ENCODE measurements at places on chromosomes 2 and 18.
A peak's percentile ranks its signal among the peaks of the same experiment; 100 is the strongest.

DNA sequence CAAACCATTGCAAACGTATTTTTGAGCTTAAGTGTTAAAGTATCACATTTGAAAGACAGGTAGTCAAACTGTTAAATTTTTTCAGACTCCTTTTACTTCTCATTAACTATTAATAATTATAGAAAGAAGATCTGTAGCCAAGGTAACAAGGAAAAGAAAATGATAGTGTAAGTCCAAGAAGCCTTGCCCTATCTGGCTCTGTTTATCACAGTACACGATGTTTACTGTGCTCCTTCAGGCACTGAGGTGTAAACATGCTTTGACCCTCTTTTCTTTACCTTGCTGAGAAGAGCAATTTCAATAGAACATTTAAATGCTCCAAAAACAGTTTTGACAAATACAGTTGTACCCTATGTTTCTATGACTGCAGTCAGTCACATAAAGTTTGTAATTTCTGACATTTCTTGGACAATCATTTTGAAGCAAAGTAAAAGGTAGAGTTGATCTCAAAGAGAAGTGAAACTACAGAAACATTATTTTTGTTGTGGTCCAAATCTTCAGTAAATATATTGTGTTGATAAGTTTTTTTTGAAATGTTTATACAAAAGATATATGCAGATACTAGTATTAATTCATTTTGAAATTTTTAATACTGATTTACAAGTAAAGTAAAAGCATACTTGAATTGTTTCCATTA lies 152.6 kb upstream of the KYNU start:
- DNase-seq, result no peak

GRCh38 chr2:1682181-1682440 lies 62.2 kb downstream of the PXDN start:
- no peak for DNase-seq

GRCh38 chr2:149732001-149732685 lies 144.6 kb upstream of the MMADHC start:
- DNase-seq, result no peak

GRCh38 chr2:160394153-160394552 lies 99.5 kb downstream of the RBMS1 start:
- DNase-seq, result peak; percentile 61

- DNase-seq, result no peak
Measured at GRCh38 chr2:239179851-239180371, 220.9 kb downstream of the HDAC4 start.

DNA sequence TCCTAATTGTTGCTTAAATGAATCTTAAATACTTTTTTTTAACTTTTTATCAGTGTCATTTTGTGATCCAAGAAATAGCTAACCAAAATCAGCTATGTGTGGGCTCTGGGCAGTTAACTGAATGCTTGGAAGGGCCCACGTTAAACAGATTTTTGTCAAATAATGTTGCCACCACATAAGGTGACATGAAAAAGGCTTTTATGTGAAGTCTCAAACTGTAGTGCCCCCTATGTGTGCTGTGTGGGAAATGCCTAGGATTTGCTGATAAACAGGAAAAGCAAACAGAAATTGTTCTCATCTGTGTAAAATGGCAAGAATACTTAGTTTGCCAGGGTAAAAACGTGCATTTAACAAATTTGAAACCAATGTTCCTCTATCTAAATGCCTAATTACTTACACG lies 242.2 kb downstream of the ZNF516 start:
- DNase-seq, result no peak

- no peak for DNase-seq
Measured at GRCh38 chr2:120436885-120437603, 91.1 kb downstream of the INHBB start.

- no peak for DNase-seq
Measured at GRCh38 chr2:164542581-164543021, 78.7 kb downstream of the GRB14 start.

DNA sequence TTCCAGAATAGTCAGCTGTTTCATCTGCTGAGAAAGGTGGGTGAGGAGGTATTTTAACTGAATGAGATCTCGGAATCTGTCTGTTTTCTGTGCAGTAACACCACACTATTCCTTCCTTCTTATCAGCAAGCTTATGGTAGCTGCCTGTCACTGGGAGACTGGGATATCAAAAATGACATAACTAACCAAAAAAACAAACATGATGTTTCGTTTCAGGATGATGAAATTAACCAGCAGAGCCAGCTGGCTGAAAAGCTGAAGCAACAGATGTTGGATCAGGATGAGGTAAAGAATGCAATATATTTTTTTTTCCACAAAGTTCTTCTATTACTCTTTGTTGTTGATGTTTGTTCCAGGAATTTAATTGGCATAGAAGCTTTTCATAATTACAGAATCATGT lies 59.8 kb upstream of the LYPD6B start:
- no peak for DNase-seq

DNA sequence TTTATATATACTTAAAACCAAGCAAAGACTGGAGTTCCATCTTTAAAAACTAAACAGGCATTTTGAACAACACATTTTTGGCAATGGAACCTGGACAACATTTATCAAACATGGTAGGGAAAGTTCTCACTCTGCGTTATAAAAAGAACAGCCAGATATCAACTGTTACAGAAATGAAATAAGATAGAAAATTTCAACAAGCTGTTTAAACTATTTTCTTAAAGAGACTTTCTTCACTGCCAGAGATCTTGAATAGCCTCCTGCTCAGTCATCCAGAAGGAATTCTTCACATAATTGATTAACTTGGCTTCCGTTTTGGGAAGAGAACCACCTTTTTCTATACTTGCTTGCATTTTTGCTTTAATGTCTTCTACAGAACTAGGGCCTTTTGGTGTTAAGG lies 166.0 kb upstream of the PIK3C3 start:
- no peak for DNase-seq
